Placental epithelial cell (primary cell): ENCODE measurements at places on chromosomes 6 and 20. TPM values are rescaled to one million over a fixed set of nuclear protein-coding genes. Genes with fewer than 3 reads are reported as not detected.

Gene LAMP5
- total RNA-seq: not detected in 2 replicates

Gene HAO1
- not detected in 2 replicates for total RNA-seq

Gene WFDC5
- total RNA-seq: not detected in 2 replicates

Gene GGTLC1
- total RNA-seq: not detected in 2 replicates

Gene MACROD2
- 0.65 and 2.7 TPM in 2 replicates for total RNA-seq

Gene B3GALT4
- 29.3 and 38.5 TPM in 2 replicates for total RNA-seq

Gene ELOVL2
- total RNA-seq: not detected in 2 replicates

Gene CEBPB
- 46.3 and 66.6 TPM in 2 replicates for total RNA-seq

Gene RNF217
- 93.0 and 288 TPM in 2 replicates for total RNA-seq

Gene OPRM1
- not detected in 2 replicates for total RNA-seq

Gene TGM6
- not detected in 2 replicates for total RNA-seq

Gene TNFRSF21
- 15.7 and 31.0 TPM in 2 replicates for total RNA-seq

Gene DEFB124
- not detected in 2 replicates for total RNA-seq

Gene MRPL18
- total RNA-seq: 38.9 and 57.3 TPM in 2 replicates

Gene DXO
- 23.9 and 28.6 TPM in 2 replicates for total RNA-seq

Gene GTF2H4
- 18.8 and 27.2 TPM in 2 replicates for total RNA-seq
